Osteoblast (primary cell): ENCODE measurements at places on chromosomes 3 and 15. TPM values are rescaled to one million over a fixed set of nuclear protein-coding genes. Genes with fewer than 3 reads are reported as not detected.

- DNase-seq = no peak
Observed at GRCh38 chr3:171389491-171389890, 70.7 kb downstream of the TNIK start.

DNA sequence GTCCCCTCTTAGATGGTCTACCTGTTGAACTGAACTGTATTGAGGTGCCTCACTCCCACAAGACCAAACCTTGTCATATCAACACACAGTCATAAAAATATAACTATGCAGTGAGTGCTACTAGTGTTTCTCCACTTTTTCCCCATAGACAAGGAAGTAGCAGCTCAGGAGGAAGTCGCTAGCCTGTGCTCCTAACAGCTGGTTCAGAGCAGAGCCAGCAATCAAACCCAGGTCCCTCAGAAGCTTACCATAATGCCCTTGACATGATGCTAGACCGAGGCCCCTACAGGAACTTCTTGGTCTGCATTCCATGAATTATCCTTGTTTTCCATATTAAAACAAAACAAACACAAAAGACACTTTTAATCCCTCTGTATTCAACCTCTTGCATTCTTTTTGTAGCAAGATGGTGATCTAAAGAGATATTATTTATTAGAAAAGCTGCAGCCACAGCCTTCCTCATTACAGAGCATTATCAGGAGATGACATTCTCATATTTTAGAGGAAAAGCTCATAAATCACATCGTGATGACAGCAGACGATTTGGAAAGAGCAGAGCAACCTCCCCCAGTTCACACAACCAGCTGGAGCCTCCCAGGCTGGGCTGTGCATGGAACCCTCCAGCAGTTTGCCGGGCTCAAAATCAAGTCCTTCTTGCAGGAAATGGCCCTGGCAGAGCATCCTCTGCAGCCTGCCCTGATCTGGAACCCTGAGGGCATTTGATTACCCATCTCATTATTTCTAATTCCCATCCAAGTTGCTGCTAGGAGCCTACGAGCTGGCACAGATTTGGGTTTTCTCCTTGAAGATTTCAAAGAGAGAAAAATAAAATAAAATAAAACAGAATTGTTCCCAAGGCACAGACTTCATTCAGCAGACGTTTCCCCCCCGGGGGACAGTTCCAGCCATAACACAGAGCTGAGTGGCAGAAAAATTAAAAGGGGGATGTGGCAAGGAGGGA is 118.8 kb downstream of the SRGAP3 start:
- no peak for DNase-seq

DNA sequence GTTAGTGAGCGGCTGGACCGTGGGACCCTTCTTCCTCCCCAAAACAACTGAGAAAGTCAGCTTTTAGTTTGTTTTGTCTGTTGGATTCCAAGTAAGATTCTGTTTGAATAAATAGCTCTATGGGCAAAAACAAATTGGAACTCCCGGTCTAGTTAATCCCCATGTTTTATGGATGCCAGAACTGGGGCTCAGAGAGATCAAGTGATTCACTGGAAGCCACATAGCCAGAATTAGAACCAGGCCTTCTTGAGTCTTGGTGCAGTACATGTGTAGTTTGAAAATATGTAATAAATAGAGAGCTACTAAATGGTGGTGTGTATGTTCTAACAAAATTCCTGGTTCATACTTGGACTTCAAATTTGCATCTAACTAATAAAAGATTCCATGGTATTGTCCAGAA is 29.3 kb upstream of the POLR2M start:
- DNase-seq = no peak

- no peak for DNase-seq
Observed at GRCh38 chr3:164186095-164186494, 892.2 kb downstream of the SI start.

GRCh38 chr3:23807424-23808015 is 1.8 kb downstream of the UBE2E1 start:
- DNase-seq = peak; percentile 93

- no peak for DNase-seq
Observed at GRCh38 chr15:72487070-72487797, 13.1 kb downstream of the ARIH1 start.

DNA sequence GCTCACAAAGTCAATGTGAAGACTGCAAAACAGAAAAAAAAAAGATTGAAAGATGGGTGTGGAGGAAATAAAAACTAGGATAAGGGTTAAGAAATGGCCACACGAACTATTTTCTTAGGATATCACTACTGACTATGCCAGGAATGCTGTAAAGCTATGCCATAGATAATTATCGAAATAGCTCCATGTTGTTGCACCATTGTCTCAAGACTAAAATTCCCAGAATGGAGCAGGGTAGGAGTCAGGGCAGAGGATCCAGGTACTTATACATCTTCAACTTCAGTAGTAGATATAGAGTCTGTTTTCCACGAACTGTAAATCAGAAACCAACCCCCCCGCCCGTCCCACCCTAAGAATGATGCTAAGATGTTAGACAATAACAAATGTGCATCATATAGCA is 302.2 kb downstream of the NAALADL2 start:
- no peak for DNase-seq

- DNase-seq = no peak
Observed at GRCh38 chr3:85164436-85164835, 205.6 kb downstream of the CADM2 start.

DNA sequence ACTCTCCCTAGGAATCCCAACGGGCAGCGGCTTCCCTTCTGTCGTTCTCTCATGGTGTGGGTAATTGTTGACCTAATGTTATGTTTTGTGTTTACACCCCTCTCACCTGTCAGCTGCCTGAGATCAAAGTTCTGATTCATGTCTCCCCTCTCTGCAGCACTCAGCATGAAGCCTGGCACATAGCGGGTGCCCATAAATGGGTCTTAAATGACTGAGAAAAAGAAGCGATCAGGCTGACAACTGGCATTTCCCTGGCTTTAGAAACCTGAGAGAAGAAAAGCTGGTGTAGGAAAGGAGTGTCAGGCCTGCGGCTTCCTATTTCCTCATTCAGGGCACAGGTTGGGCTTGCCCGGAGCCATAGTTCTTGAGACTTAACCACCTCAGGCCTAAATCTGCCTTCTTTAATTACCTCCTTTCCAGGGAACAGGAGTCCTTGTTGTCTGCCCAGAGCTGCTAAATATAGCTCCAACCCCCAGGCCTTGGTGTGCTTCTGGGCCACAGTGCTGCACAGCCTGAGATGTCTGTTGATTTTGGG is 31.8 kb downstream of the LPP start:
- DNase-seq = no peak

GRCh38 chr3:110811050-110811449 is 260.6 kb upstream of the NECTIN3 start:
- DNase-seq = no peak

DNA sequence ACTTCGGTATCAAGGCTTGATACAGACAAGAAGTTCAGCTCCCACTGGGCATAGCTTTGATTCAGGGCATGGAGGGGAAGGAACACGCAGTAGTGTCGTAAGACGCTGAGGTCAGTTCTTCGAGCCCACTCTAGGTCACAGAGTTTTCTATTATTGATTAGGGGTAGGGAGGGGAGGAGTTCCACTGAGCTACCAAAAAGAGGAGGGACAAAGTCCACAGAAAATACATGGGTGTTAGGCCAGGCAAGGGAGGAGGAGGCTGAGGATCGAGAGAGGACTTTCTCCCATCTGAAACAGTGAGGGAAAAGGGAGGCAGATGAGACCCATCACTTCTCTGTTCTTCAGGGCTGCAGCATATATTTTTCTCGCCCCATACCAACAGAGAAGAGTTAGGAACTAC is 75.1 kb upstream of the GUCA1C start:
- DNase-seq = no peak

GRCh38 chr3:160210341-160210740 is 14.9 kb upstream of the C3orf80 start:
- no peak for DNase-seq

DNA sequence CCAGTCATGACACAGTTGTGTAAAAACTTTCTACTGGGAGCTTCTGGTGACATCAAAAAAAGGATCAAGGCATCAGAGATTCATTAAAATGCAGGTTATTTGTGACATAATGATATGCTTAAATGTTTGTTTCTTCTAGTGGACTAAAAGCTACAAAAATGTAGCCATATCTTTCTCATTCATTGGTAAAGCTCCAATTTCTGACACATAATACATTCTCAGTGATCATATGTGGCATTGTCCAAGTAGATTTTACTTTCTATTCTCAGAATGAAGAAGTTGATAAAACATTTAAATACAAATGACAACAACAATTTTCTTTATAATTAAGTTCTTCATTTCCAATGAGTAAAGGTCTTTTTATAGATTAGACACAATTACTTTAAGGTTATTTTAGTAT is 71.0 kb upstream of the ARHGEF26 start:
- DNase-seq = no peak

GRCh38 chr3:62655691-62656063 is 219.5 kb downstream of the CADPS start:
- no peak for DNase-seq

- no peak for DNase-seq
Observed at GRCh38 chr3:154235330-154235729, 89.0 kb downstream of the DHX36 start.

DNA sequence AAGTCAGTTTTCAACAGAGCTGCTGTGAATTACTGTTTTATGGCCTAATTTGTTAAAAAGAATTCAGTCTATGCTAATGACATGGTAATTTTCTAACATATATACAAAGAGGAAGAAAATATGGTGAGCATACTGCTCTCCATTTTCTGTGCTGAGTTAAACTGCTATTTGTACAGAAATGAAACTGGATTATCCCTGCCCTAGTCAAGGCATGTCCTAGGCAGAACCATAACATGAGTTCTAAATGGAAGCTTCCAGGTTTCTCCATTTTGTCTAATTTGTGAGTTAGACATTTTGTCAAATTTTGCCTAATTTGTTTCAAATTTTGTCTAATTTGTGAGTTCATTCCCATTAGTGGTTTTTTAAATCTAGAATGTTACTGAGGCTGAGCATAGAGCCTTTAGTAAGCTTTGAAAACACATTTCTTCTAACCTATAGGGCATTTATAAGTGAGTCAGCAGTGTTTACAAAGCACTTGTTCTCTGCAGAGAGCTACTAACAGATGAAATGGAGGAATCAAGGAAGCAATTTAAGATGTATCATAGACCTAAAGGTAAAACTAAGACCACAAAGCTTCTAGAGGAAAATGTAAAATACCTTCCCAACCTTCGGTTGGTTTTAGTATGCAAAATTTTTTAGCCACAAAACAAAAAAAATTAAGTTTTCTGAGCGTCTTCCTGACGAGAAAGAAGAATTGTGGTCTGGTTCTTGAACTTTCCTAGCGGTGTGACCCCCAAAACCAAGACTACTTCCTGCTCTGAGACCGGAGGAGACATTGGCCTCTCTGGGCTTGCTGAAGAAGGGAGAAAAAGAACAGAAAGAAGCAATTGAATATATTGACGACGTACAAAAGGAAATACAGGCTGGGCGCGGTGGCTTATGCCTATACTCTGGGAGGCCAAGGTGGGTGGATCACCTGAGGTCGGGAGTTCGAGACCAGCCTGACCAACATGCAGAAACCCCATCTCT is 9.8 kb downstream of the P2RY14 start:
- peak; percentile 66 for DNase-seq

DNA sequence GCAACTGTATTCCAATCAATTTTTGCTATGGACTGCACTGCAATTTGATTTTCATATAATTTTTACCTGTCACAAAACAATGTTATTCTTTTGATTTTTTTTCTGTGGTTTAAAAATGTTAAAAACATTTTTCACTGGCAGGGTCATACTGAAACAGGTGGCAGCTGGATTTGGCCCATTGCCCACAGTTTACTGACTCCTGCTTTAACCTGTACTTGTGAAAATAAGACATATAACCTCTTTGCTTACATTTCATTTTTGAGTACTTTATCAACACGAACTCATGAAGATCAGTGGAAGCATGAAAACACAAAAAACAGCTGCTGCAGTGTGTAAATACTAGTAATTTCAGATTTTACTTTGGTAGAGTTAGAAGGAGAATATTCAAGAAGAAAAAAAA is 313.1 kb downstream of the WDR72 start:
- DNase-seq = no peak

DNA sequence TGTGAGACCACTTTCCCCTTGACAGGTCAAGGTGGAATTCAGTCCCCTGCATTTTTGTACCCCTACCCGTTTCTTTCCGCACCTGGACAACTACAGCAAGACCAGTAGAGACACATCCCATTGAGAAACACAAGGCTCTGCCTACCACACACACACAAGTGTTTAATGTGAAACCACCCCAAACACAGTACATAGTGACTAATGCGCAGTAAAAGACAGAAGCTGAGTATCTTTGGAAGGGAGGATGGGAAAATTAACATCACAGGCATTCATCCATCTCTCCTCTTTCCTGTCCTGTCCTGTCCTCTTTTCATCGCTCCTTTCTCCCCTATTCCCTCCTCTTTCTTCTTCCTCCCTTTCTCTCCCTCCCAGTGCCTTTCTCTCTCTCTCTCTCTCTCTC is 64.8 kb downstream of the SCN11A start:
- no peak for DNase-seq

Gene LDHAL6B
- not detected in 2 replicates for total RNA-seq
